Omental fat pad (tissue), 4 donors: ENCODE measurements at places on chromosomes 2 and 18.

GRCh38 chr2:144229296-144229695 lies 290.6 kb downstream of the ZEB2 start:
- DNase-seq = no peak

DNA sequence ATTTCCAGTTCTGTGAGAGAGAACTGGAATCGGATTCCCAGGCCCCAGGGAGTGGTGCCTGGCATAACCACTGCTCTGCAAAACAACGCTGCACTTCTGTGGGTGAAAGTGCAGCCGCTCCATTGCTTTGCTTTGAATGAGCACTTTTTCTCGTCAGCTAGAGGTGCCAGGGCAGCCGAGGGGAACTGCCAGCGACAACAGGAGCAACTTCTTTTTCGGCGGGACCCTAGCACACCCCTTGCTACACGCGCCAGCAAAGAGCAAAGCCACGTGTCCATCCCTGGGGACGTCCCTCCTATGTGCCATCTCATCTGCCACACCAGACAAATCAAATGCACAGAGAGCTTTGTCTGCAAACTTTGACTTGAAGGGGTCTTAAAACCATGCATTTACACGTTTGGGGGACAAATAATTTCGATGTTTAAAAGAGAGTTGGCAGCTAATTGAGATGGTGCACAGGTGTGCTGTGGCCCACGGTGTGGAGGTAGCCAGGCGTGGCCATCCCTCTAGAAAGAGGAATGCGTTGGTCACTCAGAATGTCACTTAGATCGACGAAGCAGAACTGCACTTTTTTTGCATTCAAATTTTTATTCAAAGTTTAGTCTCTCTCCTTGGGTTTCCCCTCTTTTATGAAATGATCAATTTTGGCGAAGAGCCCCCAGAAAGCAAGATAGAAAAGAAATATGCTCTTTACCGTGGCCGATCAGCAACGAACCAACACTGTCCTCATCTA lies 151.8 kb downstream of the MBP start:
- no peak for DNase-seq

DNA sequence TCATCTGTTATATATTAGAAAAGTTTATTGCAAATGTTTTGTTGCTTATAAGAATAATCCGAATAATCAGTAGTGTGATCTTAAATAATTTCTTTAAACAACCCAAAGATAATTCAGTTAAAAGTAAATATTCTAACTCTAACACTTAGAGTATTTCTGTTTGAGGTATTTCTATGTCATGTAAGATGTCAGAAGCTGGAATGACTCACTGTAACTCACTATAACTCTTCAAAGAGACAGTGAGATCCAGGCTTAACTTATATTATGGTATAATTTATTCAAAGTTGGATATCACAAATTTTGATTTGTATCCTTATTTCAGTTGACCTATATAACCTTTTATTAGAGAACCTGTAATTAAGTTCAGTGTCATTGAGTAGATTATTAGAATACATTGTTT lies 6.9 kb downstream of the MBD5 start:
- DNase-seq = no peak

DNA sequence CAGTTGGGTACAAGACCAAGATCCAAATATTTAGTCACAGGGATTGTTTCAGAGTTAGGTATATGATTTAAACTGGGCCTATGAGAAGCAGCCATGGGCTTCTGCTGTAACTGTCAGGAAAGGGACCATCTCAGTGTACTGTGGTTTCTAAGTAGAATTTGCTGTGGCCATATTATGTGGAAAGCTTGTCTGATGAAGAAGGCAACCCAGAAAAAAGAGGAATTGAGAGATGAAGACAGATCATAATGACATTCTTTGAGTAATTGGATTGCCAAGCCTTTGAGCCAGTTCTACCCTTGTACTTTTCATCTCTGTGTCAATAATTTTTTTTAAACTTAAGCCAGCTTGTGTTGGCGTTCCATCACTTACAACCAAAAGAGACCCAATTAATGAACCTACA lies 259.6 kb downstream of the NUP35 start:
- no peak for DNase-seq

- DNase-seq = no peak
Observed at GRCh38 chr2:200317975-200318374, 11.5 kb downstream of the SPATS2L start.

GRCh38 chr2:25829377-25829704 lies 48.9 kb downstream of the ASXL2 start:
- DNase-seq = no peak

DNA sequence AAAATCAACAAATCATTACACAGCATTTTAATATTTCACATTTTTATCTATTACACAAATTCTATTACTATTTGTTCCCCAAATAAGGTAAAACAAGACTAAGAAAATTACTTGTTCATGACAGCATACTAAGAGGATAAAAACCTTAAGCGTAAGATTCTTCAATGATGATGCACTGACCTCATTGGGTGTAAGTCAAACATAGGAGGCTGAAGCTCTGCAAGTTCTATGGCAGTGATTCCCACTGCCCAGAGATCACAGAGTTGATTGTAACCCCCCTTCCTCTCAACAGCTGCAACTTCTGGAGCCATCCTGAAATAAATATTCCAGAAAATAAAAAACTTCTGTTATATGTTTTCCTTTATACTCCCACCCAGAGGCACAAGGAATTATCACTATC lies 82.2 kb upstream of the CDKL4 start:
- no peak for DNase-seq

DNA sequence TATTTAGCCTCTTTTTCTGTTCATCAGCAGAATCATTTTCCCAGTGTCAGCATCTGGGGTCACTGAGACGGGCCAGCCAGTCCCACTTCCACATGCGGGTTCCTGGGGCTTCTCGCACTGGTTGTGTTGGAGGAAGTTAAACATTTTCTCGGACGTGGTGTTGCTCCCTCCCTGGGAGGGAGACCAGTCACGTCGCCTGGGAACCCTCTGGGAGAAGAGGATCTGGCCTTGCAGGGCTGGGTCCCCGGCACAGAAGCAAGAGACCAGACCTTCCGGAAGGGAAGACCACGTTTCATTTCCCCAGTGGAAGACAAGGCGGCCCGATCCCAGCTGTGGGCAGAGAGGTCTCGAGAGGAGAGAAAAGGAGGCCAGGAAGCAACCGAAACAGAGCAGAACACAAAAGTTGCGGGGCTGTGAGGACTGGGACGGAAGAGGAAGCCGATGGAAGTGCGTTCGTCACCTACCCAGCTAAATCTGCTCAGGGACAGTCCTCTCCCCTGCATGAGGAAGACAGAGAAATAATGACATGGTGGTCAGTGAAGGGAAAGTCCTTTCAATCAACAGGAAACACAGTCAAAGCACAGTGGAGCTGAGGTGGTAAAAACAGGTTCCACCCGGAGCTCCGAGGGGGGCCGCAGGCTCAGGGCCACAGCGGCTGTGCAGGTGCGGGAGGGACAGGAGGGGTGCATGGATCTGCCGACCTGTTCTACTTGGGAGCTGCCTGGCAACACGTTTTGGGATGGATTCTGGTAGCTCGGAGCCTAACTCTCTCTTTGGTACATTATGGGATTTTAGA lies 144.4 kb downstream of the MBP start:
- DNase-seq = peak; percentile 21

GRCh38 chr2:143600116-143600515 lies 470.9 kb downstream of the ARHGAP15 start:
- DNase-seq = no peak

DNA sequence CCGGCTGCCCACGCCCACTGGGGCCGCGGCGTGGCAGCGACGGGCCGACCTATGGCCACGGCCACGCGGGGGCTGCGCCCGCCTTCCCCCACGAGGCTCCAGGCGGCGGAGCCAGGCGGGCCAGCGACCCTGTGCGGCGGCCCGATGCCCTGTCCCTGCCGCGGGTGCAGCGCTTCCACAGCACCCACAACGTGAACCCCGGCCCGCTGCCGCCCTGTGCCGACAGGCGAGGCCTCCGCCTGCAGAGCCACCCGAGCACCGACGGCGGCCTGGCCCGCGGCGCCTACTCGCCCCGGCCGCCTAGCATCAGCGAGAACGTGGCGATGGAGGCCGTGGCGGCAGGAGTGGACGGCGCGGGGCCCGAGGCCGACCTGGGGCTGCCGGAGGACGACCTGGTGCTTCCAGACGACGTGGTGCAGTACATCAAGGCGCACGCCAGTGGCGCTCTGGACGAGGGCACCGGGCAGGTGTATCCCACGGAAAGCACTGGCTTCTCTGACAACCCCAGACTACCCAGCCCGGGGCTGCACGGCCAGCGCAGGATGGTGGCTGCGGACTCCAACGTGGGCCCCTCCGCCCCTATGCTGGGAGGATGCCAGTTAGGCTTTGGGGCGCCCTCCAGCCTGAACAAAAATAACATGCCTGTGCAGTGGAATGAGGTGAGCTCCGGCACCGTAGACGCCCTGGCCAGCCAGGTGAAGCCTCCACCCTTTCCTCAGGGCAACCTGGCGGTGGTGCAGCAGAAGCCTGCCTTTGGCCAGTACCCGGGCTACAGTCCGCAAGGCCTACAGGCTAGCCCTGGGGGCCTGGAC lies 253.2 kb downstream of the GLI2 start:
- no peak for DNase-seq

DNA sequence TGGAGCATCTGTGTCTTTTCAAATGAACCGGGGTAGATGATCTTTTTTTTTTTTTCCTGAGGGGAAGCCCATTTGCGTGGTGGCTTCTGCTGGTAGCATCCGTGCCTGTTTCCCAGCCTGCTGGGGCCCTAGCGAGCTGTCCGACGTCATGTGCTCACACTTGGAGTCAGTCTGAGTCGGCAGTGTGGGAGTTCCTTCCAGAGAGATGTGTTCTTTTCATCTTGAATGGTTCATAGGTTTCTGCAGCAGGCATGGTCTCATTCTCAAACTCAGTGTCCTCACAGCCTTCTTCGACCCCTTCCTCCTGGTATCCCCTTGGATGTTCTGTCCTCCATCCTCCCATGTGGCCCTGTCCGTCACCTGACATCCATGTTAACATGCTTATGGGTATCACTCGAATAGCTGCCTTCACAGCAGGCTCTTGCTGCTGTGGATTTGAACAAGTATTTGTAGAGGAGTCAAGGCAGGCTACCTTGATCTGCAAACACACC lies 51.0 kb downstream of the LDLRAD4 start:
- no peak for DNase-seq

DNA sequence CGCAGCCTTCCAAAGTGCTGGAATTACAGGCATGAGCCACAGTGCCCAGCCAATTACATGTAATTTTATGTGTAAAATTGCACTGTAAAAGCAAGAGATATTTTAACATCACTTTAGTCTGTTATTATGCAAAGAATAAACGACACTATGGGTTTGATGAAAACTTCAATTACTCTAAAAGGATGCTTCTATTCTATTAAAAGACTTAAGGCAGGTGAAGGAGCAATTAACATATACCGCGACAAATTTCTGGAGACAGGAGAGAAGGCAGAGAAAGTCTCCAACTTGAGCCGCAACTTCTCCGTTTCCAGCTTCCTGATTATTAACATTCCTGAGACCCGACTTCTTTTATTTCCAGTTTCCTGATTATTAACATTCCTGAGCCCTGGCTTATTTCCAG lies 53.7 kb downstream of the FAM210A start:
- DNase-seq = no peak

GRCh38 chr2:221262651-221263050 lies 309.5 kb downstream of the EPHA4 start:
- no peak for DNase-seq

- no peak for DNase-seq
Observed at GRCh38 chr2:146241023-146241422, 1603.8 kb upstream of the ACVR2A start.

GRCh38 chr2:121172456-121172855 lies 112.5 kb downstream of the TFCP2L1 start:
- DNase-seq = no peak

DNA sequence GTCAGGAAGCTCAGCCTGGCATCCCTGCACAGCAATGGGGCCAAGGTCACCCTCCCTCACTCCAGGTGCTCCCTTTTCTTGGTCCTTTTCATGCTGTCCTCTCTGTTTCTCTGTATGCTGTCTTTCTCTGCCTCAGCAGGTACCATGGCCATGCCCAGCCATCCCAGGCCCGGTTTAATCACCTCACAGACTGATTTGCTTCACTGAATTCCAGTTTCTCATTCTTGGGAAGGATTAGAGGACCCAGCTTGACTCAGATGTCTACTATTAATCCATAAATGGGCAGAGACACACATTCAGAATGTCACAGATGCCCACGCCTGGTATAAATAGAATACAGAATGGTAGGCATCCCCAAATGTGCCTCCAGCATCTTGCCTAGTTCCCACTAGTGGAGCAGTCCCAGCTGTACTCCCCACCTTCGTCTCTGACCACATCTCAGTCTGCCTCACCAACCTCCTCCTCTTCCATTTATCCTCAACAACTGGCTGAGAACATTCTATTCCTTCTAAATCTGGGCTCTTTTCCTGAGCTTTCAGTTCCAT lies 14.2 kb upstream of the L3MBTL4 start:
- no peak for DNase-seq

GRCh38 chr2:157471078-157471477 lies 27.2 kb upstream of the CYTIP start:
- DNase-seq = no peak

GRCh38 chr18:22524783-22525182 lies 107.1 kb upstream of the CTAGE1 start:
- DNase-seq = no peak

DNA sequence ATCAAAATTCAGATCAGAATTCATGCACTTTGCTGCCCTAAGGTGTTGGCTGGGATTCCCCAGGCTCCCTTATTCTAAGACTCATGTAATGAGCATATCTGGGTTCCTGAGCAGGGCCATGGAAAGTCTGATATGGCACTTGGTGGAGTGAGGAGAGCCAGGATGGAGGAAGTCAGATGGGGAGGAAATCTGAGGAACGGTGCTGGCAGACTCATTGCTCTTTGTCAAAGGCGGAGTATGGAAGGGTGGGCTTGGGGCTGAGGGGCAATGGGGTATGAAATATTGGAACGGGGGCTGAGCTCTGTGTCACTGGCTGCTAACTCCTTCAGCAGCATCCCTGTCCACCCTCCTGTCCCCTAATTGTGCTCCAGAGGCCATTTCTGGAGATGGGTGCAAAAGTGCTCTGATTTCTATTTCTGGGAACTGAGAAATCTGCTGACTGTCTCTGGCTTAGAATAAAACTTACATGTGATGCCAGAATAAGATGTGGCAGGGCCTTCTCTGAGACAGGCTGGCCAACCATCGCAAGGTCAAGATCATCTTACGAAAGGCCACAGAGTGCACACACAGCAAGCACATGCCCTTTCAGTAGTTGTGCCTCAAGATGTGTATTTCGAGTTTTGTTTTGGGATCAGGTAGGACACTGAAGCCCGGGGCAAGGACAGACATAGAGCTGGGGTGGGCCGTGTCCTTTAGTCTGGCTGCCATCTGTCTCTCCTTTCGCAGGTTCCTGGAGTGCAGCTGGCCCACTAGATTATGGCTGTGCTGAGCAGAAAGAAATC lies 480.0 kb upstream of the HS6ST1 start:
- no peak for DNase-seq
